Stomach (tissue), 19 donors: ENCODE measurements at places on chromosomes 13 and 19. TPM values are rescaled to one million over a fixed set of nuclear protein-coding genes. Genes with fewer than 3 reads are reported as not detected.

RAB3D gene
- total RNA-seq, result 16.3 TPM

GRCh38 chr13:47503475-47503874 lies 497.6 kb downstream of the SUCLA2 start:
- no peak for DNase-seq

C19orf81 gene
- total RNA-seq, result not detected

DNA sequence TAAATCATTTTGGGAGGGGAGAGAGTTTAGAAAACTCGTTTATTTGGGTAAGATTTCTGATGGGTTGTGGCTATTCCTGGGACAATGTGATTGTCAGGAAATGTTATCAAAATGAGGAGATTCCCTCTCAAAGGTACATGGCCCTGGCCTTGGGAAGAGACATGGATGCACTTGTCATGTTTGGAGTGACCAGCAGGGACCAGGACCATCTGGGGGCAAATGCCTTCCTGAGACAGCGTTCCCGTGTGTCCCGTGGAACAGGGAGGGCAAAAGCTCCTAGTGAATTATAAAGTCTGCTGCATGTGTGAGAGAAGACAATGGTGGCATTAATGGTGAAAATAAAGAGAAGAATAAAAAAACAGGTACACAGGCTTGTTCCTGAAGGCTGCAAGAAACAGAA lies 317.3 kb downstream of the ZNF536 start:
- no peak for DNase-seq

- DNase-seq, result peak; percentile 82
These were observed 7.4 kb upstream of the SLITRK6 start for GRCh38 chr13:85806553-85807175.

DNA sequence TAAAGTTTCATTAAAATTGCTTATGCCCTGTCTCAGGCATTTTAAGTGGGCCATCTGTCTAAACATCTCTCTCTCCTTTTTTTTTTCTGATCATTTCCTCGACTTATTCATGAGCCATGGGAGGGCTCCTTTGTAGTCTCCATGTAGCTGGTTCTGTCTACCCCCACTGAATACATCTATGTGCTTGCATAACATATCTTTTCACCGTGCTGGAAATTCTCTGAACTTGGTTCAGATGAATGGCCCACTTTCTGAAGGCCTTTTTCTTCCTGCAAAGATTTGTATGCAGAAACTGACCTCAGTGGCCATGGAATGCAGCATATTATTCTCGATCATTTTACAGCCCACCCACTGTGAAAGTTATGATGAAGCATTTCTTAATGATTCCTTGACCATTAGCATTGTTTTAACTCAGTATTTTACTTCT lies 225.3 kb downstream of the GGACT start:
- peak; percentile 10 for DNase-seq

DNA sequence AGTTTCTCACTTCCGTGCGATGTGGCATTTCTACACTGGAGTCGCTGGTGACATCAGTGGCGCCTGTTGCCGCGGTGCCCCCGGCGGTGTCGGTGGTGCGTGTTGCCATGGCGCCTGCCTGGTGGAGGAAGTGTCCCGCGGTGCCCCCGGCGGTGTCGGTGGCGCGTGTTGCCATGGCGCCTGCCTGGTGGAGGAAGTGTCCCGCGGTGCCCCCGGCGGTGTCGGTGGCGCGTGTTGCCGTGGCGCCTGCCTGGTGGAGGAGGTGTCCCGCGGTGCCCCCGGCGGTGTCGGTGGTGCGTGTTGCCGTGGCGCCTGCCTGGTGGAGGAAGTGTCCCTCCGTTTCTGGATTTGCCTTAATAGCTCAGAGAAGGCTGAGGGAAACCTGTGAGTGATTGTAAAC lies 127.6 kb downstream of the KDM4B start:
- no peak for DNase-seq

DNA sequence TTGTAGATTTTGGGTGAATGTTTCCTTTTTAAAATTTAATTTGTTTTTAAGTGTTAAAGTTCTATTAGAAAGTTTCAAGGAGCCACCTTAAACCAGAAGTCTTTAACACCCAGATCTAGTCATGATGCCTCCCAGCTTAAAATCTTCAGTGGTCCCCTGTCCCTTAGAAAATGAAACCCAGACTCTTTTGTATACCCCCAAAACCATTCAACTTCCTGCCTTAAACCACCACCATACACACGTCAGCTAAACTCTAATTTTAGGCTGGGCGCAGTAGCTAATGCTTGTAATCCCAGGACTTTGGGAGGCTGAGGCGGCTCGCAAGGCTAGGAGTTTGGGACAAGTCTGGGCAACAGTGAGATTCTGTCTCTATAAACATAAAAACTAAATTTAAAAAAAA lies 37.9 kb downstream of the N4BP2L1 start:
- DNase-seq, result no peak

GRCh38 chr13:62209529-62209928 lies 793.9 kb upstream of the PCDH20 start:
- no peak for DNase-seq

- DNase-seq, result no peak
These were observed 11.8 kb downstream of the SH3GL1 start for GRCh38 chr19:4388337-4389063.

DNA sequence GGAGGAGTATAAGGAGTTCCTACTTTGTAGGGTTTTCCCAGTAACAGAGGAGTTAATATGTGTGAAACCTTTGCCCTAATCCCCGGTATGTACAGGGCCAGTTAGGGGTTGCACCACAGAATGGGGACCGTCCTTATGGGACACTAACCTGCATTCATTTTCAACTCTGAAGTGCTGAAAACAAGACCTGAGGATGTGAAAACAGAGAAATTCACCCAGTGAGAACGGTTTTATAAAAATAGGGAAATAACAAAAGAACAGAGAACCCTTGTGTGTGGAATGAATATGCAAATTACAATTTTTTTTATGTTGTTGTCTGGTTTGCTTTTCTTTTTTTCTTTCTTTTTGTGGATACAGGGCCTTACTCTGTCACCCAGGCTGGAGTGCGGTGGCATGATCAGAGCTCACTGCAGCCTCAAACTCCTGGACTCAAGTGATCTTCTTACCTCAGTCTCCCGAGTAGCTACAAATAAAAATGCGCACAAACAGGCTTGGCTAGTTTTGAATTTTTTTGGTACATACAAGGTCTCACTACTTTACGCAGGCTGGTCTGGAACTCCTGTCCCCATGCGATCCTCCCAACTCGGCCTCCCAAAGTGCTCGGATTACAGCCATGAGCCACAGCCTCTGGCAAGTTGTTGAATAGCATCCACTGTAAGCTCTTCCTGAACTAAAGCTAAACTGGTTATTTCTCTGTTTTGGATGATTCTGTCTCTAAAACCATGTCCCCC lies 10.6 kb downstream of the CLC start:
- no peak for DNase-seq

DNA sequence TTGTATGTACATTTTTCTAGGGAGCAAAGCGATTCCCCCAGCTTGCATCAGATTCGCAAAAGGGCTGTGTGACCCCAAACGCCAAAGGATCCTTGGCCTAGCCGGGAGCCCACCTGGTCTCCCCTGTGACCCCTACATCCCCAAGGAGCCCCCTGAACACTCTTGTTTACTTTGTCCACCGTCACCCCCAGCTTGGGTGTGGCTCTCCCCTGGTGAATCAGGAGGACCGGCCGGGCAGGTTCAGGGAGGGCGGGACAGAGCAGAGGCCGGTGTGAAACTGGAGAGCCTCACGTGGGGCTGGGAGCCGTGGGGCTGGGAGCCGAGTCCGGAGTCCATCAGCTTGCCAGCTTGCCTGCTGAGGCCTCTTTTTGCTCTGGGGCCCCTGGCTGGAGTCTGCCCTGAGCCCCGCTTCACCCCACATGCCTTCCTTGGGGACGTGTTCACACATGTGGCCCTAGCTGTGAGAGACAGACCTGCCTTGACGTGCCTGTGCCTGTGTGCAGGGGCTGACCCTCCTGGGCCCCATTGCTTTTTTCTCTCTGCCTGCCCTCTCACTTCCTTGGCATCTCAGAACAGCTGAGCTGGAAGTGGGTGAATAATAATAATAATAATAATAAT lies 2.0 kb downstream of the ITPKC start:
- DNase-seq, result peak; percentile 92

- no peak for DNase-seq
These were observed 176.6 kb downstream of the KLF5 start for GRCh38 chr13:73235385-73235784.

- DNase-seq, result peak; percentile 80
These were observed 8.3 kb upstream of the CDC42EP5 start for GRCh38 chr19:54481326-54481930.

- DNase-seq, result no peak
These were observed 15.8 kb upstream of the LATS2 start for GRCh38 chr13:21077076-21077787.

GRCh38 chr19:43555185-43555770 lies 20.0 kb downstream of the XRCC1 start:
- DNase-seq, result peak; percentile 91

GRCh38 chr13:21240586-21240985 lies 64.1 kb downstream of the MRPL57 start:
- no peak for DNase-seq

LAIR1 gene
- total RNA-seq, result 1.2 TPM

GRCh38 chr13:45930177-45930576 lies 78.6 kb upstream of the SIAH3 start:
- peak; percentile 32 for DNase-seq

ZNF471 gene
- 0.58 TPM for total RNA-seq

DNA sequence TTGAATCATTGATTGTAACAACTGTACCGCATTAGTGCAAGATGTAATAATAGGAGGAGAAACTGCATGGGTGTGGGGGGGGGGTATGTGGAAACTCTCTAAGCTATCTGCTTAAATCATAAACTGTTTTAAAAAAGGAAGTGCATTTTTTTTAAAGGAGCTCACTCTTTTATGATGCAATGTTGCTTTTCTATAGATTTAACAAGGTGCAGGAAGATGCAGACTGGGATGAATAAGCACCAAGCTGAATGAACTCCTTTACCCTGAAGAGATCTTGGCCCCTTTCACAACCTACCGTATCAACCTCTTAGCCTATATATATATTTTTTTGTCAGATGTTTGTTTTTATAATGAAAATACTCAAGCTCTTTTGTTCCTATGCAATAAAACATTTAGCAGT lies 95.9 kb downstream of the AKAP11 start:
- DNase-seq, result no peak

DNA sequence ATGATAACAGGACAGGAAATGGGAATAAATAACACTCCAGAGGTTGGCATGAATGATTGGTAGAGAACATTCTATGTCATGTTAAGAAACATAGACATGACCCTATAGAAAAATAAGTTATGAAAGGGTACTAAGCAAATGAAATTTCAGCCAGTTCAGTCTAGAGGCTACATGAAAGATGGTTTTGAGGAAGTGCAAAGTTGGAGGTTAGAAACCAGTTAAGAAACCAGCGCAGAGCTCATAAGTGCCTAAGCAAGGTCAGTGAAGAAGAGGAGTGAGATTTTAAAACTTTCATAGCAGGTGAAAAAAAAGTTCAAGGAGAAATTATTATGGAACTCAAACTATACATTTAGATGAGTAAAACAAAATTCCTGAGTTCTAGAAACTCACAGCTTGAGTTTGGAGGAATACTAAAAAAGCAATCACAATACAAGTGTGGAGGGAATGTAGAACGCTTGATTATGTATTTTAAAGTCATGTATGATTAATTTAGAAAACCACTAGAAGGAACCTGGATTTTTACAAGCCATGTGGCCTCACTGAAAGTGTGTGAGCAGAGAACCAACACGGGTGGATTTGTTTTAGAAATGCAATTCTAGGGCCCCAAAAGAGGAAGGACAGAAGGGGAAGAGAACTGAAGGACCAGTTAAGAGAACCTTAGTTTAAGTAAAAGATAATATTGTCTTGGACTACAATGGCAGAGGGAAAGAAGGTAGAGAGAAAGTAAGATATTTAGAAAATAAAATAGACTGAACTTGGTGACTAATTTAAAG lies 162.4 kb downstream of the PCDH20 start:
- DNase-seq, result no peak

MBD3L3 gene
- not detected for total RNA-seq

DNA sequence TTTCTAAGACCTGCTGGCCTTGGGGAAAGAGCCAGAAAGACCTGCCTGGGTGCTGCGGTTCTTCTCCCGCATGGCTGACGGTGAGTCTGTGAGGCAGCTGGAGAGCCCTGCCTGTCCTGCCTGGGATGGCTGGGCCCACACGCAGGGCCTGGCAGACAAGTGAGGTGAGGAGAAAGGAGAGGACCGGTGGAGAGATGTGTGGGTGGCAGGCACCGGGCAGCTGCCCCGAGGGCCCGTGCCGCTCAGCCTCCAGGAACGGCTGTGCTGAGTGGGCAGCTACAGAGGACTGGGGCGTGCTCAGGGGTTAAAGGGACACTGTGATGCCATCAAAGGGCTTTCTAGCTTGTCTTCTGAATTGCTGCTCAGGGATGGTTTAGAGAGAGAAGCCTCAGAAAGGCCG lies 53.8 kb downstream of the MLLT1 start:
- no peak for DNase-seq

- peak; percentile 68 for DNase-seq
These were observed 2.6 kb downstream of the BBC3 start for GRCh38 chr19:47228168-47228936.

IRF2BP1 gene
- 75.9 TPM for total RNA-seq

- peak; percentile 3 for DNase-seq
These were observed 208.8 kb downstream of the SLITRK6 start for GRCh38 chr13:85590231-85590931.

DNA sequence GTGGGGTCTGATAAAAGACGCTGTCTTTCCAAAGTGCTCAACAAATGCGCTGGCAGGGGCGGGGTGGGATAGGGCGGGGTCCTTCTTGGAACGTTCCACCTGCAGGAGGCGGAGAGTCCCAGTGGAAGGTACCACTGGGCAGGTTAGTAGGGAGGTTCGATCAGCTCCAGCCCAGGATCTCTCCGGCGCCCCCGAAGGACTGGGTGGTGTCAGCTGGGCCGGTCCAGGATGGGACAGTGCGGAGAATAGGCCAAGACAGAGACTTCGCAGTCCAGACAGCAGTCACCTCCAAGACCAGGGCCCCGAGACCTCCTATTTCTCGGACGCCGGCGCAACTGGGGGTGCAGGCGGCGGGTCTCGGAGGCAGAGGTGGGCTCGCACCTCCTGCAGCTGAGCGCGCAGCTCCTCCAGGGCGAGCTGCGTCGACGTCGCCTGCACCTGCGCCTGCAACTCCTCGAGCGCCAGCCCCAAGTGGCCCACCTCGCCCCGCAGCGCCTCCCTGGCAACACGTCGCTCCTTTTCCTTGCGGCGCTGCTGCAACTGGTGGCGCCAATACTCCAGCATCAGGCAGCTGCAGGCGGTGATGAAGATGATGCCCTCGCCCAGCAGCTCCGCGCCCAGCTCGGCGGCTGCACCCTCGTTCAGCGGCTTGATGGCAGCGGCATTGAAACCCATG lies 21.6 kb downstream of the VASP start:
- peak; percentile 70 for DNase-seq

- DNase-seq, result no peak
These were observed 60.3 kb downstream of the TNFRSF19 start for GRCh38 chr13:23630349-23631093.

GRCh38 chr19:14686411-14686810 lies 3.4 kb upstream of the ZNF333 start:
- no peak for DNase-seq

CGB8 gene
- not detected for total RNA-seq

- DNase-seq, result no peak
These were observed 1.5 kb downstream of the MYPOP start for GRCh38 chr19:45900738-45901431.

GRCh38 chr19:47540748-47541147 lies 25.9 kb upstream of the NAPA start:
- DNase-seq, result no peak

- DNase-seq, result no peak
These were observed 56.1 kb downstream of the PDS5B start for GRCh38 chr13:32642316-32642715.
